ENCODE measurements at places on chromosomes 2 and 18.

- no peak for DNase-seq
These were observed 79.5 kb downstream of the NXPH2 start for GRCh38 chr2:138700716-138701115.

GRCh38 chr2:16266571-16266970 lies 326.2 kb downstream of the MYCN start:
- DNase-seq: no peak

DNA sequence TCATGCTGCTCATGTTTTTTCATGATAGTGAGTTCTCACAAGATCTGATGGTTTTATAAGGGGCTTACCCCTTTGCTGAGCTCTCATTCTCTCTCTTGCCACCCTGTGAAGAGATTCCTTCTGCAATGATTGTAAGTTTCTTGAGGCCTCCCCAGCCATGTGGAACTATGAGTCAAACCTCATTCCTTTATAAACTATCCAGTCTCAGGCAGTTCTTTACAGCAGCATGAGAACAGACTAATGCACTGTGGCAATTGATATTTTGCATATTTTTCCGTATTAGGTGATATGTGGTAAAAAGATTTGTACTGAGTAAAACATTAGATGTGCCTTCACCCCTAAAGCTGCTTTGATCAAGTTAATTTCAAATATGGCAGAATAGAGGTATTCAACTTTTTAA lies 48.8 kb downstream of the RAB27B start:
- no peak for DNase-seq

DNA sequence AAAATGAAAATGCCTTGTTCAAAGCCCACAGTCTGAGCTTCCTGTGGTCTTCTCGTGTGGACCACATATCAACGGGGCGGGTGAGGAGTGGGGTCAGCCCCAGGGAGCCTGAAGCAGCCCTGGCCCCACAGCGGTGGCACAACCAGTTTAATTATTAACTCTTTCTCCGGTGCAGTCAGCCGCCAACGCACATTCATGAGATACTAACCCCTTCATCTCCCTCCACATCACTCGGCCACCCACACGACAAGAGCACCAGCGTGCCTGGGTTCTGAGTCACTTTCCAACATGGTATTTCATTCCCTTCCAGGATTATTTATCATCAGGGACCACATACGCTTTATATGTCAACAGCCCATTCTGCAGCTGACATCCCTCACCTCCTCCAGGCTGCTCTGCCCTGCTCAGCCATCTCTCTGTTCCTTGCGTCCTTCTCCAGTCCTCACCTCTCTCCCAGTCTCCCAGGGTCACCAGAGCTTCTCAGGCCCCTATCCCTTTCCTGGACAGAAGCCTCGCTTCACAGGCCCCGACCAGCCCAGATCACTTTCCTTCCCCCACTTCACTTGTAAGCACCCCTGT lies 48.0 kb upstream of the ID2 start:
- no peak for DNase-seq

GRCh38 chr2:176283291-176284068 lies 14.2 kb downstream of the MTX2 start:
- DNase-seq: no peak
